OCI-LY7 (cell line): ENCODE measurements at places on chromosomes 3 and 15.

- no peak for DNase-seq
Observed at GRCh38 chr15:101188637-101189408, 63.0 kb downstream of the CHSY1 start.

GRCh38 chr15:87631093-87631492 lies 625.4 kb downstream of the NTRK3 start:
- no peak for DNase-seq

DNA sequence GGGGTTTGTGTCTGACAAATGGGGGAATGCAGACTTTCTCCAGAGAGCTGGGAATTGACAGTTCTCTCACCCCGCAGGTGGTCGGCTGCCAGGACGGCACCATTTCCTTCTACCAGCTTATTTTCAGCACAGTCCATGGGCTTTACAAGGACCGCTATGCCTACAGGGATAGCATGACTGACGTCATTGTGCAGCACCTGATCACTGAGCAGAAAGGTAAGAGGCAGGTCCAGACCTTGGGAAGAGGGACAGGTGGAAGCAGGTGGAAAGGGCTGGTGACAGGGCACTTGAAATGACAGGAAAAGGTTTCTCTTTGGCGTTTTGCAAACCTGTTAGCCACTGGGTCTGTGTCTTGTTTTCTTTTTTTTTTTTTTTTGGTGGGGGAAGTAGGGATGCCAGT lies 36.6 kb downstream of the IFT122 start:
- no peak for DNase-seq

GRCh38 chr3:138148503-138148902 lies 16.3 kb upstream of the A4GNT start:
- DNase-seq, result no peak

DNA sequence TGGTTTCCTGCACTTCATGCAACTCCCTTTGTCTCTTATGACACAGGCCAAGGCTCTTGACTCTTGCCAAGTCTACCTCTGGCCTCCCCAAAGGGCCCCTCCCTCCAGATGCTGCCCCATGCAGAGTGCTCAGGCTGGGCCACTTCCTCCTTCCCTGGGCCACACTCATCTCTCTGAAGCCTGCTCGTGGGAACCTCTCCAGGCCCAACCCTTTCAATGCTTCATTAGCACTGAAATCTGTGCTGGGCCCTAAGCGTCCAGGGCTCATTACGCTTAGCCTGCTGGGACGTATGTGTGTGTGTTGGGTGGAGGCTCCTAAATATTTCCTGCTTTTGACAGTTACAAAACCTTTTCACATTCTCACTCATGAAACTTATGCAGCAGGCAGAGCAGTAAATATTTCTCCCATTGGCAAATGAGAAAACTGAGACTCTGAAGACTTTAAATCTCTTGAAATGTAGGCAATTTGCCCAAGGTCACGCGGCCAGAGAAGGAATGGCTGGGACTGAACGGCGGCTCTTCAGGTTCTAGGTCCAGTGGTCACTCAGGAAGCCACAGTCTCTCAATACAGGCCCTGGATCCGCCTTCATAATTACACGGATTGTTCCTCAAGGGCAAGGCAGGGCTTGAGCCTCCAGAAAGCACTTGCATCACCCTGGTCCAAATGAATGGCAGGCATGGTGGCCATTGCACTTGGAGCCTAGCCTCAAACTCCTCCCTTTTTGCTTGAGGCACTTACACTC lies 241.7 kb upstream of the HES1 start:
- DNase-seq, result no peak

GRCh38 chr15:63763476-63764123 lies 70.1 kb downstream of the HERC1 start:
- no peak for DNase-seq
